Ureter (tissue), 1 donor: ENCODE measurements at places on chromosomes 1 and 21.

- DNase-seq: no peak
Measured at GRCh38 chr1:207027921-207028320, 4.6 kb downstream of the C1orf116 start.

- DNase-seq: no peak
Measured at GRCh38 chr1:186183970-186184628, 191.0 kb downstream of the TPR start.

- no peak for DNase-seq
Measured at GRCh38 chr1:212269306-212269705, 15.9 kb upstream of the PPP2R5A start.

GRCh38 chr1:205567716-205568115, 63.2 kb downstream of the CDK18 start:
- peak; percentile 32 for DNase-seq

DNA sequence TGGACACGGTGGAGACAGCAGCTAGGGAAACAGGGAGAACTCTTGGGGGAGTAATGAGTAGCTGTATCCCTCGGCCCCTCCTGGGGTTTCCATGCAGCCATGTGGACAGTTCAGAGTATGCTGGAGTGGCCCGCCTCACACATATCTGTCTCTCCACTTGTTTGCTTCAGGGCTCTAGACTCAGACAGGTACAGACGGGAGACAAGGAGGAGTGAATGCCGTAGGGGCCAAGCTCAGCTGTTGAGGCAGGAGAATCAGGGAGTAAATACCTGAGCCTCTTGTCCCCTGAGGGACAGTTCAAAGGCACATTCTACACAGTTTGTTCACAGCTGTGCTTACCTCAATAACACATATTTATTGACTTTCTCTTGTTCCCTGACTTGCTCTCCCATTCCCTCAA, 7.7 kb upstream of the PTGFRN start:
- peak; percentile 24 for DNase-seq
